ENCODE measurements at places on chromosomes 7 and 10.
A peak's percentile ranks its signal among the peaks of the same experiment; 100 is the strongest.

GRCh38 chr7:118300177-118300576, 75.7 kb downstream of the ANKRD7 start:
- no peak for DNase-seq

DNA sequence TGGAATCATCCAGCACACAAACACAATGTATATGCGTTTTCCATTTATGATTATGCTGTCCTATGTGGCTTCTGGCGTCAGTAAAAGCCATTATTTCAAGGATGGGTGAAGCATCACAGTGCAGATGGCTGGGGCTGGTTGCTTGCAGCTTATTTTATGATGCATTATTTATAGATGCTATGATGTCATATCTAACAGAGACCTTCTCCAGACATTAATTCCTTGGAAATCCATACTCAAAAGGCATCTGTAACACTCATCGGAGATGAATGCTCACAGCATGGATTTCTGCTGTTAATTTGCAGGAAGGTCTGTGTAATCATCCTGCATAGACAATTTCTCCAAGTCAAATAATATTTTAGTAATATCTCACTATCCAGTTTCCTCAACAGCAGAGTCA, 7.2 kb downstream of the RGS10 start:
- no peak for DNase-seq

- DNase-seq, result no peak
Measured at GRCh38 chr10:78609976-78610375, 458.8 kb upstream of the ZMIZ1 start.

- DNase-seq, result no peak
Measured at GRCh38 chr10:79608505-79609375, 2.0 kb upstream of the SFTPA1 start.

- DNase-seq, result no peak
Measured at GRCh38 chr10:118580702-118581101, 14.7 kb downstream of the PRLHR start.

- DNase-seq, result no peak
Measured at GRCh38 chr7:116027786-116028185, 2.8 kb downstream of the TFEC start.

DNA sequence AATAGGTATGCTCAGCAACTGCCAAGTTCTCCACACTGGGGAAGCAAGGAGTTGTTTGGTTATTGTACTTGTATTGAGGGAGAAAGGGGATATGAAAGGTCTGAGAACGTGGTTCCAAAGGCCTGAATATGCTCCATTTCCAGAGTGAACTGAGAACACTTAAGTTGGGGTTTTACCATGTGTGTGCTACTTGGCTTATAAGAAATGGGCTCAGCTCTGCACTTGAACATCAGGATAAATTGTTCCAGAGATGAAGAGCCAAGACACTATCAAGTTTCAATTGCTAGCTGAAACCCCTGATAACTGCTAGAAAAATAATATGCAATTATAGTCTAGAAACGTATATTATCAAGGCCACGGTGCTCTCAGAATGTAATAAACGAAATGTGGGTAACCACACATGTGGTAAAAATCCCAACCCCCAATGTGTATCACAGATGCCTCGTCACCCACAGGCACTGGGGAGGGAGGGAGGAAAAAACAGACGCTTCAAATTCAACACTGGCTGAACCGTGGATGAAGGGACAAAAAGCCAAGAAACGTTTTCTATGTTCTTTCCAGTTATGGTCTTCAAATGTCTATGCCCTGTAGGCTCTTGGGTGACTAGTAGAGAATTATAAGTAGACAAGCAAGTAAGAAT, 16.3 kb downstream of the ELMO1 start:
- DNase-seq, result no peak

DNA sequence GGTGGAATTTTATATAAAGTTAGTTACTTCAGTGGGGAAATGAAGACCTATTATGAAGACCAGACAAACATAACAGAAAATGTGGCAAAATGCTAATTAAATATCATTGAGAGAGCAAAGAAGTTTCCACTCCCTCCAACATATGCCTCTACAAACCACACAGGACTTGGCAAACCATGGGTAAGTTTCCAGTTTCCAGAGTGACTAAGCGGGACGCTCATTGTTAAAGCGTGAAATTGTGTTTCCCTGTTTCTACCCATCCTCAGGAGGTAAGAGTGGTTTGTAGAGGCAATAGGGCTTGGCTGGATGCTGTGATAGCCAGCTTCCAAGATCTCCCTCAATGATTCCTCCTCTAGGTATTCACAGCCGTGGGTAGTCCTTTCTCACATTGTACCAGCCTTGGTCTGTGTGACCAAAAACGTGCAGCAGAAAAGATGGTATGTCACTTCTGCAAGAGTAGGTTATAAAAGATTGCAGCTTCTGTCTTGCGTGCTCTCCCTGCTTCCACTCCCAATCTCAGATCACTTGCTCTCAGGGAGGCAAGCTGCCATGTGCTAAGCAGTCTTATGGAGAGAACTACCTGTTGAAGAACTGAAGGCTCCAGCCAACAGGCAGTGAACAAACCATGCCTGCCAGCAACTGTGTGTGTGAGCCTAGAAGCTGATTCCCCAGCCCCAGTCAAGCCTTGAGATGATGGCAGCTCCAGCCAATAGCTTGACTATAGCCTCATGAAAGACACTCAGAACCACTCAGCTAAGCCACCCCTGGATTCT, 35.7 kb downstream of the CBX3 start:
- DNase-seq, result no peak

DNA sequence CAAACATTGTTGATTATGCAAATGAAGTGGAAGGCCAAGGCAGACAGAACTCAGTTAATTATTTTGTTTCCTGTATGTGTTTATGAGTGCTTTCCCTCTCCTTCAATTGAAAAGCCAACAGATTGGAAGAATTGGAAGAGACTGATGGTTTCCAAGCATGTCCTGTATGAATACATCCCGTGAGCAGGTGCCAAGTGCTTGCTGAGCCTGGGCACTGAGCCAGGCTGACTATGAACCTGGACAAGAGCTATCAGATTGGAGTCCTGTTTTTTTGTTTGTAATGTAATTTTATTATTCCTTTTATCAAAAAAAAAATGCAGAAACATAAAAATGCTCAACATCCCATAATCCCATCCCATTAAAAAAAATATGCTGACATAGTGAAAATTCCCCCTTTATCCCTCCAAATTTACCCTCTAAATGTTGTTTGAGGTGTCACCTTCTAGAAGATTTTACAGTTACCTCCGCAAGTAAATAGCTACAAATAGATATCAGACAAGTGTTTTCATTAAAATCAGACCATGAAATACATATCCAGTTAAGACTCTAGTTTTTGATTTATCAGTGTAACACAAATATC, 449.5 kb downstream of the GRID1 start:
- DNase-seq, result no peak

DNA sequence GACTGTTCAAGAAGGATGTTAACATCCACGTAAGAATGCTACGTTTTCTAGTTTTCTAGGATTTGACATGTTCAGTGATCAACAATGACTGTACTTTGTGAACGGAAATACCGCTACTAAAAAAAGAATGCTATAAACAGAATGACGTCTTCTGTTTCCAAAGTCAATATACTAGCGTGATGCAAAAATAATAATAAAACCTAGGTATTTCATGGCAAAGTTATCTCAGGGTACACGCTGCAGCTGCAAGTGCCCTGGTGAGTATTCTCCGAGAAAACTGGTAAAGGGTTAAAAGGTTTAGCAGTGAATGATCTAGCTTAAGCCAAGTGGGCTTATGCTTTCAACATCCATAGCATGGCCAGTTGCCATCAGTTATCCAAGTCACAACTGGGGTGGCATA, 653.3 kb upstream of the PFKP start:
- no peak for DNase-seq

DNA sequence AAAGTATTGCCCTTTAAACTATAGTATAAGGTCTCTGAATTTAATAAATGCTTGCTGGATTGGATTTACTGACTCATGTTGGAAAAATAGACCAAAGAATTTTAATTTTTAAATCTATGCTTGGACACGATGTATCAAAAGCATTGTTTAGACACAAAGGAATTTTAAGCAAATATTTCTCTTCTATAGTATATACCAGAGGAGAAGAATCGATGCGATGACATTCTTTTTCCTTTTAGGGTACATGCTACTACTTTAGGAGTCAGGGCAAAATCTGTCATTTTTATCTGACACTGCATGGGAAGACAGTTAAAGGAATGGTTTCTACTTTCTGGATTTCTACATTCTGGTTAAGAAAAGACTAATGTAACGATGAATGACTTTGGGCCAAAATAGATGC, 339.9 kb downstream of the BMPER start:
- no peak for DNase-seq

DNA sequence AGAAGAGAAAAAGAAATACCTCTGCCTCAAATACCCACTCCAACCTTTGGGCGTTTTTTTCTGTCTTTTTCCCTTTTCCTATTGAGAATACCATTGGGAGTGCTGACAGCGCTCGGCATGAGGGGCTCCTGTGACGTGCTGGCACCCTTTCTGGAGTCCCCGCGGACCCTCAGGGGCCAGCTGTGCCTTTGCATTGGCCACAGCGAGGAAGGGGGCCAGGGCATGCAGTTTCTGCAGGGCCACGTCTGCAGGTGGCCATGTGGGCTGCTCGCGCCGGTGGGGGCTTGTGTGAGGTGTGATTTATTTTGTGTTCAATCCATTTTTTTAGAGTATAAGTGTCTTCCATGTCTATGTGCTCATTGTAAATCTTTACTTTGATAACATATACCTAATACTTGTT, 57.4 kb downstream of the INPP5A start:
- no peak for DNase-seq

GRCh38 chr7:30970074-30970473, 6.3 kb downstream of the GHRHR start:
- DNase-seq, result no peak

- DNase-seq, result no peak
Measured at GRCh38 chr7:30411173-30411572, 67.4 kb downstream of the NOD1 start.

DNA sequence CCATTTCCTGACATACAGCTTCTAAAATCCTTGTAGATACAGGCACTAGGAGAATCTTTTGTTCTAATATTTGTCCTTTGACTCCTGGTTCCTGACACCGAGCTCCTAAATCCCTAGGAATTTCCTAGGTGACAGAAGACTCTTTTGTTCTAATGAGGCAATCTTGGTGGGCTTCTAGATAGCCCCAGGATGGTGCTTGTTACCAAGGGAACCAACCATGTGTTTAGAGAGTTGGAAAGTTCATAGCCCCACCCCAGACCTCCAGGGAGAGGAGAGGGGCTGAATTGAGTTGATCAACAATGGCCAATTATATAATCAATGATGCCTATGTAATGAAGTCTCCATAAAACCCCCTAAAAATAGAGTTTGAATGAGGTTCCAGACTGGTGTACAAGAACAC, 145.1 kb downstream of the JMJD1C start:
- DNase-seq, result no peak

DNA sequence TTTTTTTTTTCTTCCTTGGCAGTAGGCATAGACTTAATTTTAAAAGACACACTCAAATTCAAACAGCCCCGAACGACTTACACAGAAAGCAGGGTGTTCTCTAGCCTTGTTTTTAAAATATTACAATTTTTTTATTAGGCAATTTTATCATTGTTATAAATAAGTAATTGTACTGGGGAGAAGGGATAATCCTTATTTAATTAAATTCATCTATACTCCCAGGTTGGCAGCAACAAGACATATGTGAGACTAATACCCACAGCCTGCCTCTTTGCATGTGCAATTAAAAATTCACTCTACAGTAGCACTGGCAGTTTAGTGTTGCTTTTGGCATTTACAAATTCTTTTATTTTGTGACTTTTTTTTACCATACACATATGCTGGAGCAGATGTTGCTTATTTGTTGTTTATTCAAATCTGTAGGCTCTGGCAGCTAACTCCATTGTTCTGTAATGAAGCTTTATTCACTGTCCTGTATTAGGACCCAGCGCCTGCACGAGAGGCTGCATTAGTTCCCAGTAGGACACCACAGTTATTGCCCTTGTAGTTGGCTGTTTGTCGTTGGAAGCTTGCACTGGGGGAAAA, 84.9 kb upstream of the PPP1R17 start:
- no peak for DNase-seq

DNA sequence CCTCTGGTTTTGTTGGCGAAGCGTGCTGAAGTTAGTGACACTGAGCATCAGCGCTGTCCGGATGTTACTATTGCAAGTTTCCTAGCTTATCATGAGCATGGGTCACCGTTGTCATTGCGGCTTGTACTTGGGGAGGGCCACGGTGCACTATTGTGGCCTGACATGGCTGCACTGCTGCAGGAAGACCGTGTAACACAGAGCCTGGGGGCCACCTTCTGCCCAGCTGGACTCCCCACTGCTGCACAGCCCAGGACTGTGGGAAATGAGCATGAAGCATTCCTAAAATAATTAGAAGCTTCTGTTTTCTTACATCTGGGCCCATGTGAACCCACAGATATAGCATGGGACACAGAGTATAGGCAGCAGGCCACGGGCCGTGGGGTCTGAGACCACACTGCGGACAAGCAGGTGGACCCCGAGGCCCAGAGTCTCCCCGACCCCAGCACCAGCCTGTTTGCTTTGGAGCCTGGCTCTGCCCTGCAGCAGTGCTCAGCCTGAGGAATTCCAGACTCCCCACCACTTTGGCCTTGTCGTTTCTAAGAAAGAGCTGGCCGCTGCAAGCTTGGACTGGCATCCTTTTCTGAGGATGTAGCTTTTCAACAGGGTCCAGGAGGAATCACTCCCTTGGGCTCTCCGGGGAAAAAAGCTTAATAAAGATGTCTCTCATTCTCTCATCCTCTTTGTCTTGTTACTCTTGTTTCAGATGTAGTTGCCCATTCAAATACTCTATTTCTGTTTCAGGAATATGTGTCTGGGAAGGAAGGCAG, 179.2 kb downstream of the CCDC3 start:
- no peak for DNase-seq

- DNase-seq, result peak; percentile 70
Measured at GRCh38 chr10:119737823-119738222, 12.0 kb downstream of the INPP5F start.

DNA sequence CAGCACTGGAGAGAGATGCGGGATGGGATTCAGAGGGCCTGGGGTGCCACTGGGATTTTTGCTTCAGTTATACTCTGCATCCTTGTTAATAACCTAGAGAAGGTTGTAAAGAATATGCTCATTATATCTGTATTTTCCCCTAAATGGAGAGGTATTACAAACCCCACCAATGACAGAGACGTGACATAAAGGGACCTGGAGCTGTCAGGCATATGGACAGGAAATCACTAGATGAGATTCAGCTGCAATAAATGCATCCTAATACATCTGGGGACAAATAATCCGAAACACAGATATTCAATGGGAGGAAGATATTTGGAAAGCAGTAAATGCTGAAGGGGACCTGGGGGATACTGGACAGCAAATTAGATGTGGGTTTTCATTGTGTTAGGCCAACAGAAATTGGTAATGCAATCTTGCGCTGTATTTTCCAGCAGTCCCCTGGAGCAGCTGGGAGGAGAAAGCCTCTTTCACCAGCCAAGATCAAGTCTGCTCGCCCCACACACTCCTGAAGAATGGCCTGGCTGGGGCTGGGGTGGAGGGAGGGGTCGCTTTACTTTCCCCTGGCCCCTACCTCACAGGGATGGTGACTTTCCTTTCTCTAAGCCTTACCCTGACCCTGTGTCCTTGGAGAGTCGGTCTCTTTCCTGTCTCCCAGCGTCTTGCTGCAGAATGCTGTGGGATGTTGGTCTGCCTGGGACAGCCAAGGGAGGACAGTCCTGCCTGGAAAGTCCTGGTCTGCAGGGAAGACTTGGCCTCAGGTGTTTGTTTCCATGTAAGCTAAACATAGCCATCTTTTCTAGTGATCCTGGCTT, 653.8 kb downstream of the LRMDA start:
- no peak for DNase-seq
